ENCODE measurements at places on chromosomes 7 and 10. TPM values are rescaled to one million over a fixed set of nuclear protein-coding genes. Genes with fewer than 3 reads are reported as not detected.

NEBL gene
- 56.2 TPM for total RNA-seq

JAKMIP3 gene
- 0.47 TPM for total RNA-seq

IMPDH1 gene
- total RNA-seq, result 45.6 TPM

FAM241B gene
- 1.9 TPM for total RNA-seq

PRSS37 gene
- not detected for total RNA-seq

LDB3 gene
- total RNA-seq, result 0.72 TPM

HELLS gene
- total RNA-seq, result 9.5 TPM

CUZD1 gene
- 0.59 TPM for total RNA-seq

PDE1C gene
- 3.2 TPM for total RNA-seq

ZSWIM8 gene
- total RNA-seq, result 262 TPM

TRIM73 gene
- total RNA-seq, result 3.6 TPM

CASP7 gene
- total RNA-seq, result 18.3 TPM

BHLHA15 gene
- total RNA-seq, result 3.7 TPM

NPFFR1 gene
- not detected for total RNA-seq

PRLHR gene
- not detected for total RNA-seq

LRIT1 gene
- not detected for total RNA-seq

SAMD9L gene
- total RNA-seq, result 0.65 TPM

HABP2 gene
- not detected for total RNA-seq

DRGX gene
- total RNA-seq, result not detected

AKR1C8 gene
- not detected for total RNA-seq

STAG3 gene
- total RNA-seq, result 1.4 TPM

MLXIPL gene
- total RNA-seq, result 1.3 TPM

REPIN1 gene
- 66.2 TPM for total RNA-seq

TMEM273 gene
- 12.2 TPM for total RNA-seq

LHFPL3 gene
- not detected for total RNA-seq

ST7 gene
- total RNA-seq, result 10.8 TPM

TLX1 gene
- total RNA-seq, result 0.15 TPM

COX15 gene
- 25.5 TPM for total RNA-seq

STEAP2 gene
- total RNA-seq, result 4.0 TPM

TAS2R40 gene
- not detected for total RNA-seq

TMEM209 gene
- 8.0 TPM for total RNA-seq

SEMA3D gene
- 4.7 TPM for total RNA-seq

CALML5 gene
- 6,129 TPM for total RNA-seq

DYDC2 gene
- not detected for total RNA-seq

Measured in lower leg skin (tissue), 4 donors.